Large intestine (tissue), 12 donors: ENCODE measurements at places on chromosomes 6 and 20. TPM values are rescaled to one million over a fixed set of nuclear protein-coding genes. Genes with fewer than 3 reads are reported as not detected.

The FAM209A gene
- polyA plus RNA-seq, result 0.21 TPM

The TNFRSF6B gene
- 1.9 TPM for polyA plus RNA-seq

The FHL5 gene
- polyA plus RNA-seq, result 0.67 TPM

The FAM83C gene
- polyA plus RNA-seq, result 0.01 TPM

The MAP3K7 gene
- polyA plus RNA-seq, result 31.8 TPM

The LINC00237 gene
- not detected for polyA plus RNA-seq

The C20orf202 gene
- polyA plus RNA-seq, result 4.7 TPM

The TSPO2 gene
- 2.3 TPM for polyA plus RNA-seq

The MRPS18A gene
- 46.5 TPM for polyA plus RNA-seq

The SRSF12 gene
- 2.6 TPM for polyA plus RNA-seq

The RNF39 gene
- polyA plus RNA-seq, result 0.75 TPM

The PLEKHG1 gene
- 7.2 TPM for polyA plus RNA-seq

The FOXA2 gene
- 8.2 TPM for polyA plus RNA-seq

The PRR18 gene
- polyA plus RNA-seq, result 11.3 TPM

The SLC13A3 gene
- polyA plus RNA-seq, result 3.7 TPM

The CCN2 gene
- polyA plus RNA-seq, result 102 TPM

The PRKN gene
- 2.5 TPM for polyA plus RNA-seq

The CST4 gene
- polyA plus RNA-seq, result not detected

The HTR1E gene
- 0.07 TPM for polyA plus RNA-seq

The RALGAPA2 gene
- 33.1 TPM for polyA plus RNA-seq

The BTN1A1 gene
- polyA plus RNA-seq, result 0.22 TPM

The STX11 gene
- polyA plus RNA-seq, result 2.6 TPM

The UST gene
- polyA plus RNA-seq, result 2.9 TPM

The SNX3 gene
- 284 TPM for polyA plus RNA-seq

The ZNF512B gene
- 8.1 TPM for polyA plus RNA-seq

The ENPP3 gene
- 43.7 TPM for polyA plus RNA-seq

The MLN gene
- polyA plus RNA-seq, result 154 TPM

The ABT1 gene
- polyA plus RNA-seq, result 15.4 TPM

The EEF1A2 gene
- 29.7 TPM for polyA plus RNA-seq

The ADGRF4 gene
- polyA plus RNA-seq, result 1.2 TPM

The SIRPB2 gene
- 1.4 TPM for polyA plus RNA-seq

The PHACTR3 gene
- 8.3 TPM for polyA plus RNA-seq

The SIRPB1 gene
- 1.6 TPM for polyA plus RNA-seq

The CHD6 gene
- 24.0 TPM for polyA plus RNA-seq

The CALHM4 gene
- polyA plus RNA-seq, result 0.13 TPM

The GNAS-AS1 gene
- 0.40 TPM for polyA plus RNA-seq

The PRL gene
- 0.78 TPM for polyA plus RNA-seq

The TSBP1 gene
- not detected for polyA plus RNA-seq

The LAMP5 gene
- 4.6 TPM for polyA plus RNA-seq

The FAM83D gene
- polyA plus RNA-seq, result 7.8 TPM

The MTFR2 gene
- polyA plus RNA-seq, result 2.4 TPM

The MARCKS gene
- polyA plus RNA-seq, result 97.6 TPM

The CD93 gene
- polyA plus RNA-seq, result 17.3 TPM

The MAPK13 gene
- 147 TPM for polyA plus RNA-seq

The OR2J3 gene
- polyA plus RNA-seq, result not detected

The NCR2 gene
- polyA plus RNA-seq, result 0.42 TPM

The LTB gene
- polyA plus RNA-seq, result 20.1 TPM
